ENCODE measurements at places on chromosomes 6 and 20.

GRCh38 chr6:124132256-124132655, 328.6 kb downstream of the NKAIN2 start:
- no peaks in the 10 kb centered on the region for H3K4me1 ChIP-seq
- no peak for DNase-seq
- H3K4me3 ChIP-seq: no peak overlapping the region

DNA sequence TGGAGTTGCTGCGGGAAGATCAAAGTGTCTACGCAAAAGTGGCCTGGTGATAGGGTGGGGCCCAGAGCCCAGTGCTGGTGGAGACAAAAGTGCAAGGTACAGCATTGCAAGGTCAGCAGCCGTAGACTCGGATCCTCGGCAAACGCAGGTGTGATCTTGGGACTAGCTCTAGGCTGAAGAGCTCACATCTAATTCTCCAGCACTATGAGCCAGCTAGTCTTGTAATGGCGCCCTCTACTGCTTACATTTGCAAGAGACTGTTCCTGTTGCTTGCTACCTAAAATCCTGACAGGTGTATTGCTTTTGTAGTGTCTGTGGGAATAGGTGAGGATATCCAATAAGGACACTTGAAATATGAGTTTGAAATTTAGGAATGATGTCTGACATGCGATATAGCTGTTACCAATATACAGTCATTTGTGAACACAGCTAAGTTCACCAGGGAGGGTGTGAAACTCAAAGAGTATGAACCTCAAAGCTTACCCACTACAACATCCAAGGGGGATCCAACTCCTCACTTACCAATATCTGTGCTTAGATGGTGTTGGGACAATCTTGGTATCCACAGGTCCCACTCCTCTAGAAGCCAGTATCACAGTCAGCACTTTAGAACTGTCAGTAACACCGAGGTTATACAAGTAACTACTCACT, 58.4 kb downstream of the PDE7B start:
- no peaks in the 10 kb centered on the region for H3K4me1 ChIP-seq
- no peak overlapping the region for H3K27ac ChIP-seq
- no peak overlapping the region for H3K4me3 ChIP-seq
- H3K27me3 ChIP-seq: no peaks in the 10 kb centered on the region
- no peaks in the 10 kb centered on the region for H3K36me3 ChIP-seq
- DNase-seq: no peak

DNA sequence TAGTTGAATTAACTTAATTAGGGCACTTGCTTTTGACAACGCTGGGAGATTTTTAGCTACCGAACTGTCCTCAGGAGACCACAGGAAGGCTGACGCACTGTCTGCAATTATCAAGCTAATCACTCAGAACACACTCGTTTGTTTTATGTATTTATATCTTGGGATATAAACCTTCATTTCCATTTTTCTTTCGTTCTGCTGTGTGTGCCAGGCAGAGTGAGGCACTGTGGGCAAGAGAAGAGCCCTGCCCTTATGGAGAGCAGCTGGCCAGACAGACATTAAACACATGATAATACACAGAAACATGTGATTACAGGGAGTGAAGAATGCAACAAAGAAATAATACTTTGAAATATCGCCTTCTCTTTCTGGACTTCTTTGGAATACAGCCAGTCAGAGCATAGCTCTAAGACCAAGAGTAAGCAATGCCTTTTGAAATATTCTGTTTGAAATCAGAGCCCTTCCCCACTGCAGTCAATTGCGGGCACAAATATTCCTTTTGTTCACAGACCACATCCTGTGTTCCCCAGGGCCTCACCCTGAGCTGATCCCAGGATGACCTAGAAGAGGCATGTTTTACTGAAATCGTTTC, 96.8 kb downstream of the ANKRD60 start:
- peak overlapping the region; percentile 64 for H3K27ac ChIP-seq
- DNase-seq: no peak
- no peak overlapping the region for H3K4me3 ChIP-seq
- H3K36me3 ChIP-seq: no peaks in the 10 kb centered on the region

DNA sequence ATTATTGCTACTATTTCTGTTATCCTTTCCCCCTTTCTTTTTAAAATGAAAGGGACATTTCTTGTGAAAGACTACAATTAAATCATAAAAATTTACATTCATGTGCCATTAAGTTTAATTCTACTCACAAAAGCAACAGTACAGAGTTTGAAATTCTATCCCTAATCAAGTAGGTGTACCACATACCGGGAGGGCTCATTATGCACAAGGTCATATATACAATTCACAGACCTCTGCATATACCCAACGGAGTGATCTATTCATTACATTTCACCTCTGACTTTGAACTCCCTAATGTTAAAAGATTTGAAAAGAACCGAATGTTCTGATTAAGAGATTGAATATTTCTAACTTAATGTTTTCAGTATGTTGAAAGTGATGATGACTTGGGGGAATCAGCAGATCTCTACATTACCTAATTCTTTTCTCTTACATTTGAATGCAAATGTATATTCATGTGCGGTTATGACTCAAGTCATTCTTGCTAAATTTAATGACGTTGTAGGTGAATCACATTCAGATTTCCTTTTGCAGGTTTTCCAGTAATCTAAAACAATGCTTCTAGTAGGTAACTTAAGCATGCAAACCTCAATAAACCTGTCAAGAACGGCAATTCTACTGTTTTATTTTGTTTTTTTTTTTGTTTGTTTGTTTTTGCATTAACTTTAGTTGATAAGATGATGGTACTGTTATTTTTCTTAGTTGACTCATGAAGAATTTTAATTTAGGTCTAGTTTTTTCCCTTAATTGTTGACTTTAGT, 7.3 kb downstream of the EYA4 start:
- no peak for DNase-seq
- no peaks in the 10 kb centered on the region for H3K4me1 ChIP-seq
- no peaks in the 10 kb centered on the region for H3K27me3 ChIP-seq
- H3K36me3 ChIP-seq: no peaks in the 10 kb centered on the region
- no peak overlapping the region for H3K4me3 ChIP-seq

GRCh38 chr6:93272211-93272610, 147.1 kb downstream of the EPHA7 start:
- no peaks in the 10 kb centered on the region for H3K27me3 ChIP-seq
- no peak overlapping the region for H3K27ac ChIP-seq
- no peaks in the 10 kb centered on the region for H3K36me3 ChIP-seq
- no peaks in the 10 kb centered on the region for H3K4me1 ChIP-seq
- no peak overlapping the region for H3K4me3 ChIP-seq

DNA sequence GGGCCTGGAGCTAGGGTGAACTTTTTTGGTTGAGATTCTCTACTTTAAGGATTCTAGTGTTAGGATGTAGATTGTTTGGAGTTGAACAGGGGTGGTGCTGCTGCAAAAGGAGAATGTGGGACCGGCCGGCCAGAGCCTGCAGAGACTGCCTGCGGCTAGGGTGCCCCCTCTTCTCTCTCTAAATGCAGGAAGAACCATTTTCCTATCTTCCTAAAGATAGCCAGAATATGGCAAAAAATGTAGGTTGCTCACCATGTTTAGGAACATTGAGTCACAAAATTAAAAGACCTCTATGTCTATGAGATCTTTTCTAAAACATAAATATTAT, 39.5 kb downstream of the BICRAL start:
- DNase-seq: no peak
- no peaks in the 10 kb centered on the region for H3K36me3 ChIP-seq
- H3K27ac ChIP-seq: peak overlapping the region; percentile 72

DNA sequence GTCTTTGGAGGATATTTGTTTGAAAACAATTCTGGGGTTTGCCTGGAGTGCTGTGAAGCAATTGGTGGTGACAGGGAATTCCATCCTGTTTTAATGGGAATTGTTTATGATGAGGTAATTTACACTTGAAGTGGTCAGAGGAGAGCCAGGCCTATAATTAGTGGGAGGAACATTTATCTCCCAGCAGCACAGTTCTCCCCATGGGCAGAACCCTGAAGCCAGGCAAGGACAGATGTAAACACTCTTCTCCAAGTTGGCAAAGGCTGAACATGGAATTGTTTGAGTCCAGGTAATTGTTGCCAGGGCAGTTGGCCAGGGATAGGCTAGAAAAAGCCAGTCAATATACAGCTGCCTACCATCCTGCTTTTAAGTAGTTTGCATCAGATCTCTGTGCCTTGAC, 789.7 kb downstream of the FRK start:
- H3K4me3 ChIP-seq: no peak overlapping the region
- no peak for DNase-seq
- no peaks in the 10 kb centered on the region for H3K27me3 ChIP-seq
- H3K4me1 ChIP-seq: no peaks in the 10 kb centered on the region

- no peak overlapping the region for H3K4me3 ChIP-seq
- H3K36me3 ChIP-seq: peaks cover 10% of the 10 kb centered on the region
- DNase-seq: no peak
- H3K27ac ChIP-seq: no peak overlapping the region
- no peaks in the 10 kb centered on the region for H3K27me3 ChIP-seq
Measured at GRCh38 chr6:157877573-157878438, 54.8 kb downstream of the SNX9 start.

- peaks cover 11% of the 10 kb centered on the region for H3K36me3 ChIP-seq
- H3K4me3 ChIP-seq: no peak overlapping the region
- peaks cover 30% of the 10 kb centered on the region for H3K4me1 ChIP-seq
- no peaks in the 10 kb centered on the region for H3K27me3 ChIP-seq
Measured at GRCh38 chr6:148423133-148423532, 80.5 kb downstream of the SASH1 start.
